NCI-H82 (cell line): ENCODE measurements at places on chromosomes 4 and X.

DNA sequence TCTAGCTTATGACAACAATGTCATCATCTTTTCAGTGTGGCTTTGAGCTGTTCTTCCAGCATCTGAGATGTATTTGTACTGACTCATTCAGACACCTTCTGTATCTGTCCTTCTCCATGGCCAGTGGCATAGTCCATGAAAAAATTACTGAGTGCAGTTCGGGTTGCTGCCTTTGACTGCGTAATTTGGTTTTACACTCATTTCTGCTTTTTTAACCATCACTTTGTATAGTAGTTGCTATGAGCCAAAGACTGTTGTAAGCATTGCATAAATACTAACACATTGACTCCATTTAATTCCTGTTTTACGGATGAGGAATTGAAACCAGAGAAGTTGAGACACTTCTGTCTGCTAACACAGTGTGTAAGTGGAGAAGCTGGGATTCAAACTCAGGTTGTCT is 190.7 kb upstream of the MID1 start:
- DNase-seq = no peak

DNA sequence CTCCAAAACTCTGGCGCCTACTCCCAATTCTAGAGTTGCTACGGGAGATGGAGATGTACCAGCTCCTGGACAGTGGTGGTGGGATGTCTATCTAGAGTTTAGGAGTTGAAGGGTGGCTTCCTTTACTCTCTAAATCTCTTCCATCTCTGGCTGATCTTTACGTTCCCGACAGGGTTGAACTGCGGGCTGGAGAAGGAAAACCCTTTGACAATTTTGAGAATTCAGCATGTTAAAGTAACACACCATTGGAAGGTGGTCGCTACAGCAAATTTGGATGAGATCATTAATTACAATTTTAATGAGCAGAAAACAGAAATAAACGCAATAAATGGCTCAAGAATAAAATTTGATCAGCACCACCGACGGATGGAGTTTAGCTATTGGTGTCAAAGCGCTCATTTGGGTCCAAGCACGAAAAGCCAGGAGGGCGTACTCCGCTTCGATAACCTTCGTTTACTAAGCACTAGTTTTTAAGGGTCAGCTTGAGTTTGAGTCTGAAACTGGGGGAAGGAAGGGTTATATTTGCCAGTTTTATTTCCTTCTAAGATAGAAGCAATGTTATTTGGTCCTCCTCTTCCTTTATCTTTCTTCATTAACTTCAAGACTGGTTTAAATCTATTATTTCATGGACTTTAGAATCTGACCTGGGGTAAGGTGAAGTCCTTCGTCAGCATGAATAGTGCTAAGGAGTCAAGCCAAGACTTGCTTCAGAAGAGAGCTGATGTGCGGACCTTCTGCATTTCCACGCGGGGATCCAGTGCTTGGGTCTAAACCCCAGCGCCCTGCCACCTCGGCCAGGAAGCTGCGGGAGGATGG is 1.5 kb upstream of the NKX6-1 start:
- no peak for DNase-seq

DNA sequence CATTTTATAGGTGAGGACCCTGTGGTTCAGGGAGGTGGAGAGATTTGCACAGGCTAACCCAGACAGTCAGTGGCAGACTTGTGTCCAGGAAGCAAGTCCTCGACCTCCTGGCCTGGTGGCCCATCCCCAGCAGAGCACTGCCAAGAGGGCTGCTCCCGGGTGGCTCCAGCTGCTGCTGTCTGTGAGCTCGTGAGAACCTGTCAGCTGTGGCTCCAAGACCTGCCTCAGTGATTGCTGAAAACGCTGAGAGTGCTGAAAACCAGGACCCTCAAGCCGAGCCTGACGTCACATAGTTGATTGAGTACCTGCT is 74.2 kb downstream of the RTL9 start:
- DNase-seq = no peak

- no peak for DNase-seq
These were observed 29.9 kb downstream of the PNMA6E start for GRCh38 chrX:153371256-153371655.

DNA sequence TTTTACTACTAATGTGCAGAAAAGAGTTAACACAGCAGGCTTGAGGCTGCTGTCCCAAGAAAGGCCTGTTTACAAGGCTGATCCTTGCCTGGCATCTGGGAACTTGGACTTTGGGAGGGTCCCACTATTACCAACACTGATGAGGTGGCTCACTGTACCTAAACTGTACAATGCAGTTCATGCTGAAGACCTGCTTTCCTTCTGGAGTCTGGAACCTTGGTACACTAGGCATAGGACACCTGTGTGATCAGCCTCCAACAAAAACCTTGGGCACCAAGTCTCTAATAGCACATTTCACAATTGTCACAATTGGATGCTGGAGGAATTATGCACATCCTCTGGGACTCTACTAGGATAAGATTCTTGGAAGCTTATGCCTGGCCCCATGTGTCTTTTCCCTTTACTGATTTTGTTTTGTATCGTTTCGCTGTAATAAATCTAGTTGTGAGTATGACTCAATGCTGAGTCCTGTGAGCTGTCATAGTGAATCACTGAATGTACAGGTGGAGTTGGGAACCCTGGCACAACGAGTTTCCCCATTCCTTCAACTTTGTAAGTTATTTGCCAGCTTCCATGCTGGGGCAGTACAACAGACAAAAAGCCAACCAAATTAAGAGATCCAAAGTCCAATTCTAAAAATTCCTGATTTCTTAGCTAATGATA is 45.9 kb downstream of the TEC start:
- DNase-seq = no peak

DNA sequence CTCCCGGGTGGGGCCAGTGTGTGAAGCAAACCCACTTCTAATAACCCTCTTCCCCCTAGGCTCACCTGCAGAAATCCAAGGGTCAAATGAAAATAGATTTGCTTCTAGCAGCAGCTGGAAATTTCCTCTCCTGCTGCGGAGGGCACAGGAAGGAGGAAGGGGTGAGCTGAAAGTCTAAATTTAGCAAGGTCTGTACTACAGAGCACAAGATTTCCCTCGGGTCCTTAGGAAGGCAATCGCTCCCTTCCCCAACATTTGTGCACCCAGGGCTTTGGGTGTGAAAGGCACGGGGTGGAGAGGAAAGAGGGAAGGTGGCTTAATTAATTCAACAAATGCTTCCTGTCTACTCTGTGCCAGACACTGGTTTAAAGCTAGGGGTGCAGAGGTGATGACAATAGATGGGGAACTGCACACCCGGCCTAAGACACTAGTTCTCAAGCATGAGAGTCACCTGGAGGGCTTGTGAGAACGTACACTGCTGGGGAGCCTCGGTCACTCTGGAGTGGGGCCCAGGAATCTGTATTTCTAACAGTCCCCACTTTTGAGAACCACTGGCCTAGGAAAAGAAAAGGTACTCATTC is 204.4 kb downstream of the NSUN7 start:
- no peak for DNase-seq

DNA sequence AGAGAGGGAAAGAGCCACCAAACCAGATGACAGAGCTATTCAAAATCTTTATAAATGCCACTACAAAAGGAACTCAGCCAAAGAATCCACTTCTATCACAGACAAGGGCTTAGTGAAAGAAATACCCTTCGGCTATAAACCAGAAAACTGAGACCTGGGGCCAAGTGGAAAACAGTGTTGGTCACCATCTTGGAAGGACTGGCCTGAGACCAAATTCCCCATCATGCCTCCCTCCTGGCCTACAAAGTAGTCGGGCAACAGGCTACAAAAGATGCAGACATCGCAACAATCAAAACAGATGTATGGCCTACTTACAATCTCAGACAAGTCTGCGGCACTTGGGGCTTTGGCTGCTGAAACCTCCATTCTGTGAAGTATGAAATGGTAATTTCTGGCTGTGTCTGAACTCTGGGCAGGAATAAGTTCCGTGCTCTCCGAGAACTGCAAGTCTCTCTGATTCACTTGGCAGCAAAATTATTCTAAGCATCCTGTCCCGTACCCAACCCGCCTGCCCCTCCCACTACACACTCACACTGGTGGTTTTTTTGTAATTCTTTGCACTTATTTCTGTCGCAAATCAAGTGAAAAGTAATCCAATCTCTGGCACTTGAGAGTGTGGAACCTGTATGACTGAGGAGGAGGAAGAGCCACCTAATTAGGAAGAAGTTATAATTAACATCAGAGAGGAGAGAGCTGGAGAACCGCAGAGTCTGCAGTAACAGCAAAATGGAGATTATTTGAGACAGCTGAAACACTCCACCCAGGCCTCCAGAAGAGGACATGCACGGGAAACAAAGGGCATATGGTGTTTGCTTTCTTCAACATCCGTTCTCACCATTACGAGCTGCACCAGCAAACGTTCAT is 87.8 kb downstream of the SH3KBP1 start:
- DNase-seq = peak; percentile 5

DNA sequence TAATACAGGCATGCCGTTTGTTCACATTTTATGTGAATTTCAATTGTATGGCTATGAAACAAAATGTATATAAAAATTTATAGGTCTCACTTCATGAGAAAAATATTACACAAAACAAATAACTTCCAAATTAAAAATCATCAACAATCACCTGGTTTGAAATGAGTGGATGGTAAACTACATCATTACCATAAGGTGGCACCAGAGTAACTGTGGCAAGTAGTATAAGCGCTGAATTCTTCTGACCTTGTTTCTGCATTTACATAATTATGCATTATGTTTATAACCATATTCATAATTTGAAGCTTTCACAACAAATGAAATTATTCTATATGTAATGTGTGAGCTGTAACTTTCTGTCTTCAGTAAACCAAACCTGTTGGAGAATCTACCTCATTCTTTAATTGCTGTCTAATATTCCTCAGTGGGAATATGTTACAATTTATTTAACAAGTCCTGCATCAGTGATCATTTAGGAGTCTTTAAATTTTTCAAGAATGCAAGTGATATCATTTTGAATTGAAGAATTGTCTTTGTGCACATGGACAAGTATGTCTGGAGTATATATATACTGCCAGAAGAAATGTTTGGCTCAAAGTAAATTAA is 55.2 kb downstream of the MMRN1 start:
- DNase-seq = peak; percentile 30

DNA sequence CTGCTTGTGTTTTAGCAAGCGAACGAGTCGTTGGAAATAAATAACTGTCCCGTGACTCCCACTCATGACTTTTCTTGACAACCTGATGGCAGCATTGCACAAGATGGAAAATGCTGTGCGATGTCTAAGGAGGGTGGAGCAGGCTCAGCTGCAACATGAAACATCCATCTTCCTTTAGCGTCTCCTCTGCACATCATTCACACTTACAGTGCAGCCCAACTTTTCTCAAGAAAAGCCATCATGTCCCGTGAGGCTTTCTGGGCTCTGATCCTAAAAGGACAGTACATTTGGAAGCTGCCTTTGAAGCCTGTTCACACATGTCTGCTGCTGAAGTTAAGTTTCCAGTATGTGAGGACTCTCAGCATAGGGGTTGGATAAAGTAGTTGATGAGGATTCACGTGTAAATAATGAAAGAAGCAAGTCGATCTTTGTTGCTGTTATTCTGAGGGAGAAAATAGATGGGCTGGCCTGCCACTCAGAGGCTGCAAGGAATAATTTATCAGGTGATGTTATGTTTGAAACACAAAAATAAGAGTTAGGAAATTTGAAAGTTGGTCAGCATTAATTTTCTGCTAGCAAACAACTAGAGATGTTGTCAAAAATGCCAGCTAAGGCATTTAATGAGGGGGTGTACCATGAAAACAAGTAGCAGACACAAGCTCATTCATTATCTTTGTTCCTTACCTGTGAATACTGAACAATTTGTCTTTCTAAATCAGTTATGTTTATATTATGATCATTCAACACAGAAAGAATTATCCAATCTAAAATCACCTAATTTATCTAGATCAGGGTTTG is 328.7 kb upstream of the ZFP42 start:
- no peak for DNase-seq

DNA sequence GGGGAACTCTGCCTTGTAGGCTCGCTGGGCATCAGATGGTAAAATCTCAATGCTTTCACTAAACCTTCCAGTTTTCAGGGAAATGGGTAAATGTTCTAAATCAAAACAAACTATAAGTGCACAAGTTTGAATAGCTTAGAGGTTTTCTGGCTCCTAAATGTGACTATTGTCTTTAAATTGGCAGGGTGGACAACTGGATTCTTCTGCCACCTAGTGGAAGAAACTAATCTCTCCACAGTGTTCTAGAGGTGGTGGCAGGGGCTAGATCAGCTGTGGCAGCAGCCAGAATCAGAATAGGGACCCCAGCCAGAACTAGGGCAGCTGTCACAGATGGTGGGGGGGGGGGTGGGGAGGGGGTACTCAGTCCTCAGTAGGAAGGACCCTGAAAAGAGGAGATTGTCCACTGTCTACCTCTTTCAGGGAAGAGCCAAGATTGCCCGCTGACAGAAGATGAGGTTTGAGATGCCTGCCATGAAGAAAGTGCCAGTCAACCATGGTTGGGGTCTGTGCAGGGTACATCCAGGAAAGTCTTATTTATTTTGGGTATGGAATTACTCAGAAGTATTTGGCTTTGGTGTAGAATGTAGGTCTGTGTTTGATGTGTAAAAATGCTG is 201.4 kb downstream of the CCNG2 start:
- DNase-seq = peak; percentile 52

DNA sequence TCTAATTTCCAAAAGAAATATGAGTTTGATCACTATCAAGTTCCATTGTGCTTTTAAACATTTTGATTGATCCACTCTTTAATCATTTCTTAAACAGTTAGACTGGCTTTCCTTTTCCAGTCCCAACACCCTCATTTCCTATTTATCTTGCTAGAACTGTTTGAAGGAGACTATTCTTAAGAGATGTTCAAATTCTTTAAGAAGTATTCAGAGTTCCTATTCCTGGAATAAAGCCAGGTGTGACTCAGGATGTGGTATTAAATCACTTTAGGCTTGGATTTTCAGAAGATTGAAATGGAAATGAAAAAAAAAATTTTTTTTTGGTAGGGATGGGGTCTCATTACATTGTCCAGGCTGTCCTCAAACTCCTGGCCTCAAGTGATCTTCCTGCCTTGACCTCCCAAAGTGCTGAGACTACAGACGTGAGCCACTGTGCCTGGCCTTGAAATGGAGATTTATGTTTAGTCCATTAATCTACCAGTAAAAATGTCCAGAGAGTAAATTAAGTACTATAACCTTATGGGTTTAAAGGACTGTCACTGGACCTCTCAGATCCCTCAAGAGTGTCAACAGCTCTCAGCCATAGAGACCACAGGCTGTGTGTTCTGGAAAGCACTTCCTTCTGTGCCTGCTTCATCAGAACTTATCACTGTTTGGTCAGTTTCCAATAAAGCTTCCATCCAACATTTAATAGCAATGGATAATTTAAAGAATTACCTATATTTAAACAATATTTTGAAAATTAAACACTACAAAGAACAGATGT is 90.7 kb downstream of the CDS1 start:
- no peak for DNase-seq

- DNase-seq = no peak
These were observed 66.3 kb upstream of the C1QTNF7 start for GRCh38 chr4:15361529-15361928.

- DNase-seq = no peak
These were observed 498.0 kb upstream of the BOD1L1 start for GRCh38 chr4:14125375-14126129.

- peak; percentile 39 for DNase-seq
These were observed 618 bp upstream of the FOXO4 start for GRCh38 chrX:71095033-71095432.

- peak; percentile 5 for DNase-seq
These were observed 898.2 kb upstream of the AGA start for GRCh38 chr4:178340468-178340867.
